ENCODE measurements at places on chromosomes 12 and 14.

DNA sequence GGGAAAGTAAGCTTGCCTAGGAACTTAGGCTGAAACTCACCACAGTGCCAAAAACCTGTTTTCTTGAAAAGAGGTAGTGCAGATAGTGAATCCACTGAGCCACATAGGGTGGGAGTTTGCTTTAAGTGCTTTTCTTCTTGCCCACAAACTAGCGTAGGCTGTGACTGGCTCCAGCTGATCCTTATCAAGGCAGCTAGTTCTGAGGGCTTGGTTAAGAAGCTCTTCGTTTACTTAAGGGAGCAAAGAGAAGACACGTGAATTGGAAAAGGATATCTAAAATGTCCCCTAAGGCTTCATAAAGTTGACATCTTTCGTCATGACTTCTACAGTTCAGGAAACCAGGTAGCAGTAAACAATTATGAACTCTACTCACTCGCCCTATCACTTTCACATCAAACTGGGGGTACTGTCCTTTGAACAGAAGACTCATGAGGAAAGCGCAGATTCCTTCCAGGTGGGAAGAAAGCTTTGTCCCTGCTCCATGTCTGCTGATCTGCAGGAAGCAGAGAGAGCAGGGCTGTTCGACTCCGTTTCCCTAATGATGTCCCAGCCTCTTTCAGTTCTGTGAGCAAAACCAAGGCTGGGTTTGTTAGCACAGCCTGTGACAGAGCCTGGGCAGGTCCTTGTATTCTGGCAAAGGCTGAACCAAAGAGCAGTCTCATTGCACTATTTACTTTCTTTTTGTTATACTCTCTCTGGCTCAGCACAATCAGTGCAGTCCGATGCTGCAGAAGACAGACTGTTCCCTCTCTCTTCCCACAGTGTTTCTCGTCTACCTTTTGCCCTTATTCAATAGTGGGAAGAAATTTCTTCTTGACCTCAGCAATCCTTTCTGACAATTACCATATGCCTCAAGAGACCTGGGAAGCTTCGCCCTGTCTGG, 93.5 kb upstream of the ETV6 start:
- no peak for DNase-seq

- DNase-seq = no peak
Observed at GRCh38 chr12:121596526-121596925, 15.7 kb upstream of the KDM2B start.

DNA sequence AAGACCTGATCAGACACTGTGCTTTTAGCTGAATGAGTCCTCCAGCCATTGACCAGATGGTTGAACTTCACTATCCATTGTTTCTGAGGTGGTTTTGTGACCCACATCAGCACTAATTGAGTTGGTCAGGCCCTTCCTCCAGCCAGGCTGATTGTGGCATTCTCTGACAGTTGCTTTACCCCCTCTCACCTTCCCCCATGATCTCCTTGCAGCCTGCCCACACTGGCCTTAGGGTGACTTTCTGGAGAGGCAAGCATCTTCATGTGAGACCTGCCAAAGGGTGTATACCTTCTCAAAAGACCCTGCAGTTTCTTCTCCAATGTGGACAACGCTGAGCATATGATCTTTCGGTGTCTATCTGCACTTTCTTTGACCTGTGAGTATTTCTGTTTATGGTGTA, 83.9 kb downstream of the GPATCH2L start:
- no peak for DNase-seq

DNA sequence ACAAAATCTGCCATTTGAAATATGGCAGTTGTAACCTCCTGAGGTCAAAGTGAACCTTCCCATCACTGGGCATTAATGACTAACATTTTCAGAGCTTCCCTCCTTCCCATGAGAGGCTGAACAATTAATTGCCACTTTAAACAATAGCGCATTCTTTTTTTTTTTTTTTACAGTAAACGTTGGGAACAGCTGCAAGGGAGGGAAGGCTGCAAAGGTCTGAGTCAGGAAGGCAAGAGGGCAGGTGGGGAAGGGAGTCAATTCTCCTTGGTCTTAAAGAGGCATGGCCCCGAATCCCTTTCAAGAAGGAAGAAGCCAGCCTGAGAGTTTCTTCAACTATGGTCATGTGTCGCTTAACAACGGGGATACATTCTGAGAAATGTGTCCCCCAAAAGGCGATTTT, 41.0 kb upstream of the PLEKHG3 start:
- DNase-seq = no peak

DNA sequence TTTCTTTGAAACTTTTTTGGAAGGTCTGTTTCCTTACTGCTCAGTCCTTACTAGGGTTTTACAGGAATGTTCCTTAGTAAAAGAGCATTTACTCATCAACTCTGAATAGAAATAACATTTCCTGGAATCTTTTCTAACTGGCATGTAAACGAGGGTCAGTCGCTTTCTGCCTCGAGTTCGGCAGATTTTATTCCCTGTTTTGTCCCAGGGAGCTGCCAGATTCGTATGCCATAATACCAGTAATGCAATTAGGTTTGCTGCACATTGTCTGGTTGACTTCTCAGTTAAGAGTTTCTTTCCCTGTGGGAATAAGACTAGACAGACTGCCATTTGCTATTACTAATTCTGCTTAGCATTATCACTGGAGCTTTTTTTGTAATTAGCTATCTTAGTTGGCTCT, 91.9 kb downstream of the VRK1 start:
- no peak for DNase-seq

GRCh38 chr12:33672836-33673577, 233.4 kb upstream of the SYT10 start:
- DNase-seq = no peak

GRCh38 chr14:65206448-65207096, 104.3 kb upstream of the MAX start:
- DNase-seq = no peak

- DNase-seq = no peak
Observed at GRCh38 chr14:47148686-47149085, 497.1 kb upstream of the RPL10L start.

- DNase-seq = peak; percentile 29
Observed at GRCh38 chr14:91911474-91912032, 35.9 kb downstream of the FBLN5 start.

DNA sequence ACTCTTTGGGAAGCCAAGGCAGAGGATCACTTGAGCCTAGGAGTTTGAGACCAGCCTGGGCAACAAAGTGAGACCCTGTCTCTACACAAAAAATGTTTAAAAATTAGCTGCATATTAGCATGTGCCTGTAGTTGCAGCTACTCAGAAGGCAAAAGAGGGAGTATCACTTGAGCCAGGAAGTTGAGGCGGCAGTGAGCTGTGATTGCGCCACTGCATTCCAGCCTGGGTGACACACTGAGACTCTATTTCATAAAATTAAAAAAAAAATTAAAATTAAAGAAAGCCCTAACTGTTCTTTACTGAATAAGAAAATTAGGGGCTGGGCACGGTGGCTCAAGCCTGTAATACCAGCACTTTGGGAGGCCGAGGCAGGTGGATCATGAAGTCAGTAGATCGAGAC, 27.0 kb downstream of the SENP1 start:
- DNase-seq = no peak

DNA sequence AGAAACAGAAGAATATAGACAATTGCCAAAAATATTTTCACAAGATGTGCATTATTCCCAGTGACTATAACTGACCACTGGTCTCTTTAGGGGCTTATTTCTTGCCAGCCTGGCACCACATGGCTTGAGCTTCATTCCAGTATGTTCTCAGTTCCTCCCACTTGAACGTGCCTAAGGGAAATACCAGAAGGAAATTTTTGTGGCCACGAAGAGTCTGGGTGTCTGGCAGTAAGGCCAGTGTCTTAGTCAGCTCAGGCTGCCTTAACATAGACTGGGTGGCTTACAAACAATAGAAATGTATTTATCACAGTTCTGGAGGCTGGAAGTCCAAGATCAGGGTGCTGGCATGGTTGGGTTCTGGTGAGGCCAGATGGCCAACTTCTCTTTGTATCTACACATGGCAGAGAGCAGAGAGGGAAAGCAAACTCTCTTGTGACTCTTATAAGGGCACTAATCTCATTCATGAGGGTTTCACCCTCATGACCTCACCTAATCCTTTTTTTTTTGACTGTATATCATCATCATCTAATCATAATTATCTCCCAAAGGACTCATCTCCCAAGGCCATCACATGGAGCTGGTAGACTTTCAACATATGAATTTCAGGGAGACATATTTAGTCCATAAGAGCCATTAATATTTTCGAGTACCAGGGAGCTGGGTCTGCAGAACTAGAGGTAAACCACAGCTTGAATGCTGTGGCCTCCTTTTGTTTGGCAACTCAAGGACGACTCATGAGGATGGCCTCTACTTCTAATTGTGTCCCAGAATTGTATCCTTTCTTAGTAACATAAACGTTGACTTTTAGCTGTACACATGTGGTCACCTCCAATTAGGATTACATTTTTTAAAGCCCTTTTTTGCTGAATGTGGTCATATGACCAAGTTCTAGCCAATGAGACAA, 5.1 kb upstream of the SMOC1 start:
- DNase-seq = no peak

DNA sequence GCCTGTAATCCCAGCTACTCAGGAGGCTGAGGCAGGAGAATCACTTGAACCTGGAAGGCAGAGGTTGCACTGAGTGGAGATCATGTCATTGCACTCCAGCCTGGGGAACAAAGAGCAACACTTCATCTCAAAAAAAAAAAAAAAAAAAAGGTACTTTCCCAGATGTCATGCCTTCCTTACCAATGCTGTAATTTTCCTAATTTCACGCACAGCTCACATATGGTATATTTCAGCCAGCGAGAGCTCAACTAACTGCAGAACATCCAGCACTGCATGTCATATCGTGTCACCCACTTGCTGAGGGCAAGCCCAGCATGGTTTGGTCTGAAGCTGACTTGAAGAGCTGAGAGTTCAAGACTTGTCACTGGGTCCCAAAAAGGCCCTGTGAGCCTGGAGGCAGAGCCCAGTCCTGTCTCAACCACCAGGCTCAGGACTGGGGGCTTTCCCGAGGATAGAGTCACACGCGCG, 29.0 kb downstream of the NFKBIA start:
- DNase-seq = no peak

GRCh38 chr12:28216016-28216415, 25.8 kb downstream of the CCDC91 start:
- DNase-seq = no peak

- no peak for DNase-seq
Observed at GRCh38 chr12:117564881-117565280, 203.5 kb upstream of the NOS1 start.

DNA sequence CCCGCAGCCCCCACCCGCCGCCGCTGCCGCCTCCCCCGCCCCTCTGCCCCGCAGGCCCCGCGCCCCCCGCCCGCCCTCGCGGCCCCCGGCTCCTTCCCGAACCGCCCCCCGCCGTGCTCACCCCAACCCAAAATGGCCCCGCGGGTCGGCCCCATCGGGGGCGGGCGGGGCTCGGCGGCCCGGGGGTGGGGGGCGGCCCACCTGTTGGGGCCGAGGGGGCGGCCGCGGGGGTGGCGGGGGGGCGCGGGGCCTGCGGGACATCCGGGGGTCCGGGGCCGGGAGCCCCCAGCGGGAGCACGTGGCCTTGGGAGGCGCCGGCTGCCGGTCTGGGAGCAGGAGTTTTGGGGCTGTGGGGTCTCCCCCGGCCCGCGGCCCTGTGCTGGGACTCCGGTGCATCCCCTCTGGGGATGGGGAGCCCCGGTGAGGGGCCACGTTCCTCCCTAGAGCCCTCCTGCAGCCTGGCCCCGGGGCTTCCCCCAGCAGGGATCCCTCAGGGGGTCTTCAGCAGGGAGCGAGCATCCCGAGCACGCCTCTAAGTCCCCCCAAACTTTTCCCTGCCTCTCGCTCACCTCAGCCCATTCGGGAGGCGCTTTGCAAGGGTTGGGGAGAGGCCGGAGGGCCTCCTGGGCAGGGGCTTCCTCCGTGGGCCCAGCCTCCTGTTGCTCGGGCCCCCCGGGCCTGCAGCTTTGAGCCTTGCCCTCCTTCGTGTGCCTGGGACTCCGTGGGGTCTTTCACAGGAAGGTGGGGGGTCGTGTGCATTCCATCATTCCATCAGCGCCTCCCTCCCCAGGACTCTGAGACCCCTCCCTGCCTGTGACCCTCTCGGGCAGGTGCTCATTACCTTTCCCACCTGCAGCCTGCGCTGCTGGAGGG, 710 bp downstream of the MTA1 start:
- no peak for DNase-seq

DNA sequence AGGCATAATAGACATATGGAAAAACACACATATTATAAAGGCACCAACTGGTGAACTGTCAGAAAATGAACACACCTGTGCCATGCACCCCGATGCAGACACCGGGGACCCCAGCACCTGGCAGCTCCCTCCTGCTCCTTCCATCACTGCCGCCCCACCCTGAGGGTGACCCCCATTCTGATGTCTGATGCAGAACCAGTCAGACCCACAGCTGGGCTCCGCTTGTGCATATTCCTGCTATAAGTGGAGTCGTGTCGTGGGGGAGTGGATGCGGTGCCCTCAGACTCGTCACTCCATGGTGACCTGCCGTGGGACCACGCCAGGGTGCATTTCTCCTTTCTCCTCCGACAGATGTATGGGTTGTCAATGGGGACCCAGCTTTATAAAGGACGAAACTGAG, 45.7 kb upstream of the MEG3 start:
- no peak for DNase-seq

- no peak for DNase-seq
Observed at GRCh38 chr12:1773937-1774655, 46.3 kb upstream of the LRTM2 start.

DNA sequence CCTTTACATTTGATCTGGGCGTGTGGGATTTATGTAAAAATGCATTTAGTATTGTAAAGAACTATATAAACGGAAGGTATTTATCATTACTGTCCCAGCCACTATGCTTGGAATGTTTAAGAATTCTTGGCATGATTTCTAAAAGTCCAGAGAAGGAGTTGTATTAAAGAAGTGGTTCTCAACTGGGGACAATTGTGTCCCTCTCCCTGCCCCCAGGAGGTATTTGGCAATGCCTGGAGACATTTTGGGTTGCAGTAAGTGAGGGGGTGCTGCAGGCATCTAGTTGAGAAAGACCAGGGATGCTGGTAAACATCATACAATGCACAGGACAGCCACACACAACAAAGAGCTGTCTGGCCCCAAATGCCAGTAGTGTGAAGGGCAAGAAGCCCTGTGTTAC, 7.2 kb downstream of the SLC38A1 start:
- no peak for DNase-seq

DNA sequence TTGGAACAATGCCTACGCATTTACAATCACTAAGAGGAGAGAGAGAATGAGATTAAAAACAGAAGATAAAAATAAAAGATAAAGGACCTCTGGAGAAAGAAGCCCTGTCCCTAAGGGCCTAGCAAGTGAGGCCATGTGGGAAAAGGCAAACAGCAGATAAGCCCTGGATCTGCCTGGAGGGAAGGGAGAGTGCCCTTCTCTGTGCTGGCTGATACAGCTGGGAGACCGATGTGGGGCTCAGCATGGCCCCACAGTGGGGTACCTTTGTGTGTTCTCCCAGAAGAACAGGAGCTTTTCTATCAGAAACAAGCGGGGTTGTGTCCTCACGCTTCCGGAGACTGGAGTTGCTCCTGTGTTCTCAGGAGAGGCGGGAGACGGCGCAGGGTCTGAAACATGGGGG, 59.9 kb downstream of the TMCC3 start:
- DNase-seq = no peak

All from stimulated activated CD4-positive, alpha-beta T cell treated with anti-CD3 and anti-CD28 coated beads, Interleukin-2, amount 100 ng/mL, for 4 hours (primary cell).